ENCODE measurements at places on chromosomes 12 and 14.

- DNase-seq = no peak
Measured at GRCh38 chr14:67352055-67352454, 7.5 kb downstream of the ATP6V1D start.

- no peak for DNase-seq
Measured at GRCh38 chr14:68191567-68192321, 372.2 kb downstream of the RAD51B start.

GRCh38 chr12:563250-563781 lies 99.9 kb downstream of the NINJ2 start:
- no peak for DNase-seq

DNA sequence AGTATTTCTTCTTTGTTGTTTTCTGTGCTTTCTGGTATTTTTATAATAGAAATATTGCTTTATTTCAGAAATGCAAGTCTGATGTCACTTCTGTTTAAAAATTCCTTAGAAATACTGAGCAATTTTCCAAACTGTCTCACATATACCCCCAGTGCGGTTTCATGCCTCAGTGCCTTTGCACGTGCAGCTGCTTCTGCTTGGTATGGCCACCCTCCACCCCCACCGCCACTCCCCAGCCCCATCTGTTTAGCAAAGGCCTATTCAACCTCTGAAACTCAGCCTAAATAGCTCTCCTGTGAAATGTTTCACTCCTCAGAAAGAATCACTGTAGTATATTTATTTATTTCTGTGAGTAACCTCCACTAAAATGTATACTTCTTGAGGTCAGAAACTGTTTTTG lies 52.3 kb downstream of the PPM1H start:
- no peak for DNase-seq

GRCh38 chr14:75559451-75560222 lies 18.8 kb upstream of the FLVCR2 start:
- DNase-seq = no peak

DNA sequence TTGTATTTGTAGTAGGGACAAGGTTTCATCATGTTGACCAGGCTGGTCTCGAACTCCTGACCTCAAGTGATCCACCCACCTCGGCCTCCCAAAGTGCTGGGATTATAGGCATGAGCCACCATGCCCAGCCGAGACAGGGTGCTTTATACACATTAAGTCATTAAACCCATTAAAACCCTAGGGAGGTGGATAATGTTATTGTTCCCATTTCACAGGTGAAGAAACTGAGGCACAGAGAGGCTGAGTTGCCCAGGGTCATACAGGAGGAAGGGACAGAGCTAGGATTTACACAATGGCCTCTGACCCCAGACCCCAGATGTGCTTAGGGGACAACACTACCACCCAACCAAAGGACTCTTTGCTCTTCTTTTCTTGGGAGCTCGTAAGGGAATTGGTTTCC lies 51.0 kb upstream of the RIN3 start:
- DNase-seq = no peak

GRCh38 chr14:65153101-65153500 lies 50.8 kb upstream of the MAX start:
- DNase-seq = no peak

GRCh38 chr12:24728366-24728765 lies 220.5 kb downstream of the BCAT1 start:
- no peak for DNase-seq

DNA sequence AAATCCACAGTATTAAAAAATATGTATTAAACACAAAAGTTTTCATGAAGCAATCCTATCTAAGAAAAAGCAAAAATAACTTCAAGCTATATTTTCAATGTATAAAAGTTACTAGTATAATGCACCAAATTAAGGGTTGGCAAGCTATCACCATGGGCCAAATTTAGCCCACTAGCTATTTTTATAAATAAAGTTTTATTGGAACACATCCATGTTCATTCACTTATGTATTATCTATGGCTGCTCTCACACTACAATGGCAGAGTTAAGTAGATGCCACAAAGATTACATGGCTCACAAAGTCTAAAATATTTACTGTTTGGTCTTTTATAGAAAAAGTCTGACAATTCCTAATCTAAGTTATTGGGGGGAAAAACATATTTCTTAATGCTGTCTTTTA lies 17.6 kb downstream of the KLHL28 start:
- DNase-seq = no peak

DNA sequence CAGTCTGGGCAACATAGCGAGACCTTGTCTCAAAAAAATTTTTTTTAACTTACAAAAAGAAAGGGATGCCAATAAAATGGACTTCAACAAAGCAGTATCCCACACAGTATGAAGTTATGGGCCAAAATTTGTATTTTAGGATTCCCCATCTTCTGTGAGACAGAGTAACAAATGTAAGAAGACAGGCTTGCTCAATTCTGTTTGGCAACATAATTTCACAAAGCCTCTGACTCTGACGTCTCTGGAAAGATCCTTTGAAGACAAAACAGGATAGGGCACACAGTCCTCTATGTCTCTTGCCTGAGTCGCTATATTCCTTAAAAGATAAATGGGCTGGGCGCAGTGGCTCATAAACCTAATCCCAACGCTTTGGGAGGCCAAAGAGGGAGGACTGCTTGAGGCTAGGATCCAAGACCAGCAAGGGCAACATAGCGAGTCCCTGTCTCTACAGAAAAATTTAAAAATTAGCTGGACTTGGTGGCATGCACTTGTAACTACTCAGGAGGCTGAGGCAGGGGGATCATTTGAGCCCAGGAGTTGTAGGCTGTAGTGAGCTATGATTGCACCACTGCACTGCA lies 1.1 kb upstream of the HOMEZ start:
- no peak for DNase-seq

DNA sequence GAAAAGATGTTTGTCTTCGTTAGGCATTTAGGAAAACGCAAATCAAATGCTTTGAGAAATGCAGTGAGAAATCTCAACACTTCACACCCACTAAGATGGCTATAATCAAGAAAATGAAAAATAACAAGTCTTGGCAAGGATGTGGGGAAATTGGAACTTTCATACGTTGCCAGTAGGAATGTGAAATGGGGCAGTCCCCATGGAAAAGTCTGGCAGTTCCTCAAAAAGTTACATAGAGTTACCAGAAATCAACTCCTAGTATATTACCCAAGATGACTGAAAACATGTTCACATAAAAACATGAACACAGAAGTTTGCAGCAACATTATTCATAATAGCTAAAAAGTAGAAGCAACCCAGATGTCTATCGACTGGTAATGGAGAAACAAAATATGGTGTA lies 41.5 kb upstream of the LRTM2 start:
- no peak for DNase-seq

GRCh38 chr12:116863275-116863767 lies 17.9 kb downstream of the HRK start:
- DNase-seq = no peak

- no peak for DNase-seq
Measured at GRCh38 chr12:67540920-67541624, 107.5 kb upstream of the DYRK2 start.

Data from brain pericyte (primary cell).